GM10248 (cell line): ENCODE measurements at places on chromosomes 6 and 20.
A peak's percentile ranks its signal among the peaks of the same experiment; 100 is the strongest.

DNA sequence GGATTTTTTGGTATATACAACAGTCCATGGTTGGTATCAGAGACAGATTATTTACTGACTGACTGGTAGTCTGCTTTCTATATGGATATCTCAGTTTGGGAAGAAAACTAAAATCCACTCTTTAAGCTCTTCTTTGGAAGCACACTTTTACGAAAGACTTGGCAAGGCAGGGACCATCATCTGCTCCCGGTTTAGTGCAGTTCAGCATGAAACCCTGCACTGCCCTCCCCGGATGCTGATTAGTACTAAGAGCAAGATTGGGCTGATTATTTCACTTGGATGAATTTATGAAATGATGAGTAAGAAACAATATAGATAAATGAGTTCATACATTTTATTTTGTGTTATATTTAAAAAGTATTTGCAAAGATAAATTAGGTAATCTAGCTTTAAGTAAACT lies 56.3 kb downstream of the RGS17 start:
- DNase-seq = no peak

DNA sequence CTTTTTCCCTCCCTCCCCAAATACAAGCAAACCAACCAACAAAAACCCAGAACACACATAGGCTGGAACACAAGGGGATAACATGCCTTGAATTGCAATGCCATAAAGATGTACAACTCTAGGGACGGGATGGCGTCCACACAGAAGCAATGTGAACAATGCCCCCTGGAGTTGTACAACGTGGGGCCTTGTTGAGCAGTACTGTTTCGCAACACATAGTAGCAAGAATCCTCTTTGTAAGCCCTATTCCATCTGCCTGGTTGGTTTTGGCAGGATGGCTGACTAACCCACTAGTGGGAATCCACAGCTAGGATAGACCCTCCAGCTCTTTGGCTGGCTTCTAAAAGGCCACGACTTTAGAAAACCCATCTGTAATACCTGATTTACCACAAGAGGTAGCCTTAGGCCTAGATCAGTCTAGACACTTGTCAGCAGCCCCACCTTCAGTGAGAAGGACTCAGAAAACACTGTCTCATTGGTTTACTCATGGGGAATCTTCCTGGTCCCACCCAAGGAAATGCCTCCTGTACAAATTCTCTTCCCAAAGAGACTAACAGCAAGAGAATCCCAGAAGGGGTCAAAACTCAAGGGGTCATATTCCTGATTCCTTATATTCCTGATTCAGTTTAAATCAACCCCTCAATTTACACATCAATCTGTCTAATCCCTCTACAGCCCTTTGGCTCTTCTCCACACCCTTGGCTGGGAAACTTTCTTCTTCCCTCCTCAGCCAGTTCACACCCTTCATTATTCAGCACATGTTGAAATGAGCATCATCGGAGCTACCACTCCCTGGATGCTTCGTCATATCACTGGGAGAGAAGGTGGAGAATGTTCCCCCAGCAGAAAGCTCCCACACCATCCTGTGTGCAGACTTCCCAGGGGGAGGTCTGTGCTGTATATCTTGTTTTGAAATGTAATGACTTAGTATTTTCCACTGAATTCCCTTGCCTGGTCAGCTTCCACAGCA lies 622.4 kb upstream of the FLRT3 start:
- DNase-seq = no peak

DNA sequence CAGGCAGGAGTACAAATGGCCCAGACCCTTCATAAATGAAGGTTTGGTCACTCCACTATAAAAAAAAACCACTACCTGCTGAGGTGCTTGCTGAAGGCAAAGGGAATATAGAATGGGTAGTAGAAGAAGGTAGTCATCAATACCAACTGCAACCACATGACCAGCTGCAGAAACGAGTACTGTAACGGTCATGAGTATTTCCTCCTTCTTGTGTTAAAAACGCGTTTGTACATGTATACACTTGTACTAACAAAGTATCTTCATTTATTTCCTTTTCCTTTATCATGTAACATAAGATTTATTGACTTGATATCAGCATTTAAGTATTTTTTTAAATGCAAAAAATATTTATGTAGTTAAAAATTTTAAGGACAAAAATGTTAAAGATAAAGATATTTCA lies 238.6 kb downstream of the TFAP2B start:
- no peak for DNase-seq

DNA sequence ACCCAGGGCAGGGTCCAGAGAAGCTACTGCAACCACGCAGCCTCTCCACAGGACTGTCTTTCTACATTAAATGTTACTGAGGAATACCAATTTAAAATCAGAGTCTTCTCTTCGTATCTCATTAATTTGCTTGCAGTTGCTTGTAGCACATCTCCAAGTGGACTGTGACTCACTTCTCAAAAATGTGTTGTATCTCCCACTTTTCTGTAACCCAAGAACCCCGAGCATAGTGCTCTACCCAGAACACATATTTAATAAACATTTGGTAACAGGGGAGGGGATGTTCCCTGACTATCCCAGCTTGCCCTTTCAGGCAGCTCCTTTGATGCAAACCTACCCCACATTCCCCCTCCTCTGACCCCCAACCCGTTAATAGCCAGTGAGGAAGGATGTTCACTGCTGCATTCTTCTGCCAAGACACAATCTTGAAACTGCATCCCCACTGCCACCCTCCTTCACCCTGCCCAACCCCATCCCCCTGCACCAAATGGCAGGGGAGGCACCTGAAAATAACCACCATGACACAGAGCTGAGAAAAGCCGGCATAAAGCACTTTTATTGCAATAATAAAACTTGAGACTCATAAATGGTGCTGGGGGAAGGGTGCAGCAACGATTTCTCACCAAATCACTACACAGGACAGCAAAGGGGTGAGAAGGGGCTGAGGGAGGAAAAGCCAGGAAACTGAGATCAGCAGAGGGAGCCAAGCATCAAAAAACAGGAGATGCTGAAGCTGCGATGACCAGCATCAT lies 24.2 kb downstream of the FKBP1A start:
- no peak for DNase-seq

- DNase-seq = no peak
Observed at GRCh38 chr20:48723308-48724264, 104.2 kb downstream of the PREX1 start.

DNA sequence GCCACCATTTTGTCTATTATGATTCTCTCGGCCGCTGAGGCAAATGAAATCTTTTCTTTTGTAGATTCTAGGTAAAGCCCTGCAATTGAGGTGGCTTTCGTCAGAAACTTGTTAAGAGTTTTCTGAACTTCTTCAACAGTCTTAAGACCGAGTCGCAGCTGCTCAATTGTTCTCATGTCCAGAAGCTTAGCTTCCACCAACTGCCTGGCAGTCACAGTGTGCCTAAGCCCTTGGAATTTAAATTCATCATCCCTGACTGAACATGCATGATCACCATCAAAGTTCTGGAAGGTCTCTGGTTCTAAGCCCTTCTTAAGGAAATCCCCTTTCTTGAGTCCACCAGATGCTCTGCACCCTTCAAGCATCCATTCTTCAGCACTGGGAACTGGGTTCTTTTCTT lies 25.7 kb downstream of the DST start:
- DNase-seq = no peak

DNA sequence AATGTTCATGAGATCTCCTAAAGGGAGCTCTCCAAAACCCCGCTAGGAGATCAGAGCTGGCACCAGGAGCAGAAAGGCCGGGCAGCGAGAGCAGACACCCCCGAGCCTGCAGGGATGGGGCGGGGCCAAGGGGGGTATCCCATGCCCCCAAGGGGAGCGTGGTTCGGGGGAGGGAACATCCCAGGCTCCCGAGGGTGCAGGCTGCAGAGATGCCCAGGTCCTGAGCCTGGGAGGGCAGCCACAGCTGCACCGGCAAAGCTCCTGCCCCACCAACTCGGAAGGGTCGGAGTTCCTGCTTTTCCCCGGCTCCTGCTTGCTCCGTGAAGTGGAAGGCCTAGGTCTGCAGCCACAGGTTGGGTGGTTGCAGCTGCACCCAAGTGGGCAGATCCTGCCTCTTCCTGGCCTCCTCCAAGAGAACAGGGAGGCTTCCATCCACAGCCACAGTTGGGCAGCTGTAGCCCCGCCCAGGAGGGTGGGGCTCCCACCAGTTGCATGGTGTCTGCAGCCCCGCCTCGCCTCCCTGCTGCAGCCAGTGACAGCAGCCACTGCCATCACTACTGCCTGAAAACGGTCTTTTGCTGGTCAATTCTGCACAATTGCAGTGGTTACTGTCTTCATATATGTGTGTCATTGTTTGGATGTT lies 13.4 kb upstream of the GMNN start:
- no peak for DNase-seq

GRCh38 chr6:2765896-2766766 lies 938 bp downstream of the WRNIP1 start:
- peak; percentile 25 for DNase-seq

GRCh38 chr6:74631564-74631963 lies 574.3 kb downstream of the COL12A1 start:
- DNase-seq = no peak

DNA sequence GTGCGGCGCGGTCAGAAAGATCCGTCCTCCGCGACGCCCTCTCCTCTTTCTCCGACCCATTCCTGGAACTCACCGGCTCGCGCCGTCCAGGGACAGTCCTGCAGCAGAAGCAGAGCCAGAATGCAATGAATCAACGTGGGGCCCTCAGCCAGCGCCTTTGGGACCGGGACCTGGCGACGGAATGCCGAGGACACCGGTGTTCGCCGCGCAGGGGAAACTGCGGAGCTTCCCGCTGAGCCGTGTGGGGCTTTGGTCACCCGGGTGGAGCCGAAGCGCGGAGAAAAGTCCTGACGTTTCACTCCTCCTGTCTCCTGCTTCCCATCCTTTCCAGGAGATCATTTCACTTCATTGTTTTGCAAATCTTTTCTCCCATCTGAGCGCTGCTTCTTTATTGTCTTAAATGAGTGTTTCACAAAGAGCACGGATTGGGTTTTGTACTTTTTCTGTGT lies 26.5 kb downstream of the ULBP1 start:
- no peak for DNase-seq

- no peak for DNase-seq
Observed at GRCh38 chr20:62550087-62550632, 74.4 kb upstream of the GATA5 start.

DNA sequence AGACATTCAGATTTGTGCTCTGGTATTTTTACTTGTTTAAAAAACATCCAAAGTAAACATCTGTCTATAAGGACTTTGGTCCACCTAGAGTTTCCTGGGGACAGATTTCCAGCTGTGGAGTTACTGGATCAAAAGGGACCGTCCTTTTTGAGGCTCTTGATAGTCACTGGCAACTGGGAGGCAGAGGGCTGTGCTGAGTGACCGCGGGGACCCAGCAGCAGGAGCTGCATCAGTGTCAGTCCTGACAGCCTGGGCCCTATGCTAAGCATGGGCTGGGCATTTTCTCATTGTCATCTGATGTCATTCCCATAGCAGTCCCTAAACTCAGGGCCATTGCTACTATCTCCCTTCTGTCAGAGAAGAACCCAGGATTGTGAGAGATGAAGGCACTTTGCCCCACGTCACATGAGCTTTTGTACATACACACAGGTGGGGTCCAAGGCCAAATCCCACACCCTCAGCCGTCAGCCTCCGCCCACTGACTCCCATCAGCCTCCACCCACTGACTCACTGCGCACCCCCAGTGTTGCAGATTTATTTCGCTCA lies 293.8 kb downstream of the TAF4 start:
- no peak for DNase-seq

- no peak for DNase-seq
Observed at GRCh38 chr6:113733381-113733780, 123.8 kb upstream of the MARCKS start.

- DNase-seq = peak; percentile 81
Observed at GRCh38 chr6:153131037-153131981, at the start of gene RGS17. TSS of gene RGS17 (minus strand) at chr6:153131282. CDS start at chr6:153044018, 87,264 bp downstream.

DNA sequence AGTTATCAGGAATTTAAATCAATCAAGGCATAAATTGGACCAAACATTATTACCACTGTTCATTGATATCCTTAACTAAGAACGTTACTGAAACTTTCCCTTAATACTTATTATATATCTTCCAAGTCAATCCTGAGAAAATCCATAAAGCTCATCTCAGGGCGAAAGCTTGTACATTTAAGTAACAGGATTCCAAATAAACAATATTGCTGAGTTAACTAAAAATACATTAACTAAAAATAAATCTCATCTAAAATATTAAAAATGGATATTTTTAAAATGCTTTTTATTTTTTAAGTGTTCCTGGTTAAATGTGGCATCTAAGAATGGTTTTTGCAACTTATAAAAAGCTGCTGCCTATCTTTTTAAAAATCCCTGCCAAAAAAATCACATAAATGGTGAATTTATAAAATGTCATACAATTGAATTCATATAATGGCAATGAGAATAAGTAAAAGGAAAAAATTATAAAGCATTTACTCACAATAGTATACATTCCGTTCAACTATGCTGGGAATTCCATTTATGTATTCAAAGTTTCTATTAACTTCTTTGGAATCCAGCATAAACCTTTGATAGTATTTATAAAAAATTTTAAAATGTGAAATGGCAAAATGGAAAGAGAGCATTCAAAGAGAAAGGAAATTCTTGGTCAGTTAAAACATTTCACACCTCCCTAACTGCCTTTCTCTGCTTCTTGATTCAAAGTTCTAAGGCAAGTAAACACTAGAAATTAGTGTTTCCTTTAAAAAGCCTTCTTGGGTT lies 20.8 kb upstream of the GMDS start:
- no peak for DNase-seq
